ENCODE measurements at places on chromosomes 12 and 14. TPM values are rescaled to one million over a fixed set of nuclear protein-coding genes. Genes with fewer than 3 reads are reported as not detected.

DNA sequence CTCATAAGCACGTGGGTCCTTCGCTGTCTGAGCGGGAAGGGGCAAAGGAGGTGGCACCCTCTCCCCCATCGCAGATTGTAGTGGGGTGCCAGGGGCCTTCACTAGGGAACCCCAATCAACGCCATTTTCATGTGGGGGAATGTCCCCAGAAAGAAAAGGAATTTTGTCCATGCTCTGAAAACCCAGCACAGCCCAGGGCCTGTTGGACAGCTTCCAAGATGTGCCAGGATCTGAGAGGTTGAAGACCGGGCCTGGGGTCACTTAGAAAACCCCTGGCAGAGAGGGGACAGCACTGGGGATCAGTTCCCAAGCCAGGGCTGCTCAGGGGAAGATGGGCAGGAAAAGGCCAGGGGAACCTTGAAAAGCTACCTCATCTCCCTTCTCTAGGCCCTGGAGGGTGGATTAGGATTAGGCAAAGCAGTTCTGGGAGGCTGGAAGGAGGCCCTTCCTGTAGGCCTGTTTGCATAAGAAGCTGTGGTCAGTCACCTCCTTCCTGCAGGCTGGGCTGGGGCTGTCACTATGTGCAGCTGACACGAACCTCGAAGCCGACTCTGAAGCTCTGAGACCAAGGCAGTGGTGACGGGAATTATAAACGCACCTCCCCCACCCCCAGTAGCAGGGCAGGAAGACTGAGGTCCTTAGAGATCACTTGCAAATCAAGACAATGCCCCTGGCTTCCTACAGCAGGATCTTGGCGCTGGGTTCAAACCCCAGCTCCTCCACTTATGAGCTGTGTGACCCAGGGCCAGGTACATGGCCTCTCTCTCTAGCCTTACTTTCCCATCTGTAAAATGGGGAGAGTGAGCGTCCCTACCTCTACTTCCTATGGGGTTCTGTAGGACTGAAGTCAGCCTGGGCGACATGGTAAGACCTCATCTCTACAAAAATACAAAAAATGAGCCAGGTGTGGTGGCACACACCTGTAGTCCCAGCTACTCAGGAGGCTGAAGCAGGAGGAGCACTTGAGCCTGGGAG, 29.0 kb downstream of the TESC start:
- H3K27me3 ChIP-seq, result no peaks in the 10 kb centered on the region
- H3K27ac ChIP-seq, result no peak overlapping the region
- no peaks in the 10 kb centered on the region for H3K36me3 ChIP-seq

DNA sequence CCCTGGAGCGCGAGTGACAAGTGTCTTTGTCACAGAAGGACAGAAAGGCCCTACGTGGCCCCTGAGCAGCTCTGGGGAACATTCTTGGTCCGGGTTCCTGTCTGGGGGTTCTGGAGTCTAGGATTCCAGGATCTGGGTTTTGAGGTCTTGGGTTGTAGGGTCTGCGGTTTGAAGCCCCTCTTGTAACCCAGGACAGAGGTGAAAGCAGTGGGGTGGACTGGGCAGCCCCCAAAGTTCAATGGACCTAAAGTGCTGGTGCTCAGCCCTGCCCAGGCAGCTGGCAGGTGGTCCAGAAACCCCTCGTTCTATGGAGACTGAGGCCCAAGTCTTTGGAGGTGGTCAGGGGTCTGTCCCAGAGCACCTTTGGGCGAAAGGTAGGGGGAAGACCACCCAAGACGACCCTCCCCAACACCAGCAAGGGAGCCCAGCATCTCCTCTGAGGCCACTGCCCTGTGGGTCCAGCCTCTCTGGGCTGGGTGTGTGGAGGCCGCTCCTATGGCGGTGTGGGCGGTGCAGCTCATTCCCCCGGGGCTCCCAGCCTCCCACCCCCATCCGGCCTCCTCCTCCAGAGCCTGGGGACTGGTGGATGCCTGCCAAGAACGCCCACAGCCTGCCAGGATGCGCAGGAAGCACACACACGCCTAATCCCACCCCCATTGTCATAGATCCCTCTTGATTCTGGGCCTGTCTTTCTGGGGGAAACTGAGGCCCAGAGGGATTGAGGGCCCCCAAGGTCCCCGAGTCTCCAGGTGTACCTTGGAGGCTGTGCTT, 30.2 kb upstream of the ANKRD9 start:
- H3K4me1 ChIP-seq, result no peaks in the 10 kb centered on the region
- DNase-seq, result no peak
- no peaks in the 10 kb centered on the region for H3K27me3 ChIP-seq
- no peaks in the 10 kb centered on the region for H3K36me3 ChIP-seq
- H3K4me3 ChIP-seq, result no peak overlapping the region
- H3K27ac ChIP-seq, result no peak overlapping the region

DNA sequence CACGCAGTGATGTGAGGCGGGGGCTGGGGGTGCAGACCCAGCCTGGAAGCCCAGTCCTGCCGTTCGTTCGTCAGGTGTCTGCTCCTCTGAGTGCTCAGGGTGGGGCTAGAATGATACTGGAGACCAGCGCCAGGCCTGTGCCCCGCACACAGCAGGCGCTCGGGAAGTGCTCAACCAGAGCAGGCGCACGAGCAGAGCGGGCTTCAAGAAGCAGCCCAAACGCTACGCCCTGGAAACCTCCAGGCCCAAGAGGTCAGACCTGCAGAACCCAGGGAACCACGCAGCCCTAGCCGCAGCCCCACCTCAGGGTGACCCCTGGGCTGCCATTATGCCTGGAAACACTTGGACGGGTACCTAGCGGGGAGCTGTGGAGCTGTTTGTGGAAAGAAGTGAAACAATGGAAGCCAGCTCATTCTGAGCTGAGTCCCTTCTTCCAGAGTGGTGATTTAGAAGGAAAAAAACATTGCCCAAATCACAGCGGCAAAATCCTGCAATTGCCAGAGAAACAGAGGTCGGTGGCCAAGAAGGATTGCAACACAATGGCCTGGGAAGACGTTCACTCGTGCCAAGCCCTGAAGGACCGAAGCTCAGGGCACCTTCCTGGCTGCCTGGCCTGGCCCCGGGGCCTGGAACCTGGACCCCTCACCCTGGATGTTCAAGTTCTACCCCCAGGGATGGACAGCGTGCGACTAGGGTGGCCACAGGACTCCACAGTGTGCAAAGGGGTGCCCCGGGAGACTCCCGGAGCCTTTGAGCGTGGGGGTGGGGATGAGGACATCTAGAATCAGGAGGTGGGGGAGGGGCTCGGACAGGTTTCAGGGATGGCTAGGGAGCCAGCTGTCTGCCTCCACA, 40.4 kb upstream of the DIO3 start:
- H3K27me3 ChIP-seq, result no peaks in the 10 kb centered on the region
- no peak overlapping the region for H3K4me3 ChIP-seq
- H3K36me3 ChIP-seq, result peaks cover 4% of the 10 kb centered on the region
- no peak overlapping the region for H3K27ac ChIP-seq

DNA sequence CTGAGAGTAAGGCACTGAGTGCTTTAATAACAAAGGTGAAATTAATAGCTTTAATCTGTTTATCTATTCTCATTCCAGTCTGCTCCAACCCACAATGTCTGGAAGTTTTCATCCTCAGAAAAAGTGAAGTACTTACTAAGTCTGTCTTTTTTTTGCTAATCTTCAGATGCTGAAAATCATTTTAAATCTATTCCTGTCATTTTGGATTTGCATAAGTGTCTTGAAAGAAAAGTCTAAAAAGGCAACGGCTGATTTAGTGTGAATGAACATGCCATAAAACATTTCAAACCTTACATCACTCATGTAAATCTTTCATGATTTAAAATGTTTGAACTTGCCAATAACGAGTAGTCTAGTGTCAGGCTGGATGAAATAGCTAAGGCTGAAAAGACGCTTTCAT, 685.6 kb downstream of the RPS29 start:
- H3K27me3 ChIP-seq, result no peaks in the 10 kb centered on the region
- no peak for DNase-seq
- H3K4me1 ChIP-seq, result no peaks in the 10 kb centered on the region
- no peak overlapping the region for H3K27ac ChIP-seq
- no peaks in the 10 kb centered on the region for H3K36me3 ChIP-seq

The KLRG1 gene
- total RNA-seq, result 2.1 TPM

DNA sequence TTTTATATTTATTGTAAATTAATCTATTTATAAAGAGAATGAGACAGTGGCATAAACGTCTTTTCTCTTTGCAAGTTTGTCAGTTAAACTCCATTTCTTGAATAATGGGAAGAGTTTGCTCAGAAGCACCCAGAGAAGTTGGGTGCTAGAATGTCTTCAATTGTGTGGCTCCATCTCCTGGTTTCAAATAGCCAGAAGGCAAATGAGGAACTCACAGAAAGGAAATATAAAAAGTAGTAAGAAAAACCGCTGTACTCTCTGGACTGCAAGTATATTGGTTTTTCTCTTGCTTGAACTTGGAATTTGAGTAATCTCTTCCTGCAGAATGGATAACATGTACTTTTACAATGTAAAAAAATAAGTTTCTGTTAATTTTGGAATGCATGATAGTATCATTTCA, 217.5 kb downstream of the DPY19L2 start:
- H3K27me3 ChIP-seq, result no peaks in the 10 kb centered on the region
- H3K4me1 ChIP-seq, result no peaks in the 10 kb centered on the region
- H3K36me3 ChIP-seq, result no peaks in the 10 kb centered on the region
- no peak overlapping the region for H3K27ac ChIP-seq
- DNase-seq, result no peak
- no peak overlapping the region for H3K4me3 ChIP-seq

- H3K4me3 ChIP-seq, result peak within 1 kb of the TSS; percentile 79
- peaks cover 11% of the 10 kb centered on the region for H3K4me1 ChIP-seq
- no peak within 1 kb of the TSS for H3K27ac ChIP-seq
- peaks cover 7% of the 10 kb centered on the region for H3K27me3 ChIP-seq
- no peaks in the 10 kb centered on the region for H3K36me3 ChIP-seq
Measured at GRCh38 chr12:54300732-54301427, at the start of gene NFE2. NFE2 (minus strand) TSS chr12:54301015; CDS start chr12:54295248, 5,767 bp downstream.

DNA sequence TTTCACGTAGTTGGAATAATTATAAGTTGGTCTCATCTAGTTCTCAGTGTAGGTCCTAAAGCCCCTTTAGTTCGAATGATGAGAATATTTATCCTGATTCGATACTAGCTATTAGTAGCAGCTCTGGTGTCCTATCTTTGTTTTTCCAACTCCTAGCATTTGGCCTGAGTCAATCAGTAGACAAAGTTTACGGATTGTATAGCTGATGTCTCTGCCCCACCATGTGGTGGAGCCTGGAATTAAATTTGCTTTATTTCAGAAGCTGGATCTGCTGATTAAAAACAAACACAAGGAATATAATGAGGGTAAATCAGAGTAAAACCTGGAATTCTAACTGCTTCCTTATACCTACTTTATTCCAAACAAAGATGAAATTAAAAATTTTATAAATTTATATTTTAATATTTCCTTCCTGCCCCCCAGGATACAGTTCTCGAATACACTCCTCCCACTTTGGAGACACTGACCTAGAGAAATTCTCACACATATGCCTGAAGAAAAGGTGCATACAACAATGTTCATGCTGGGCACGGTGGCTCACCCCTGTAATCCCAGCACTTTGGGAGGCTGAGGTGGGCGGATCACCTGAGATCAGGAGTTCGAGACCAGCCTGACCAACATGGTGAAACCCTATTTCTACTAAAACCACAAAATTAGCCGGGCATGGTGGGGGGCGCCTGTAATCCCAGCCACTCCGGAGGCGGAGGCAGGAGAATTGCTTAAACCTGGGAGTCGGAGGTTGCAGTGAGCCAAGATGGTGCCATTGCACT, 7.6 kb upstream of the BRMS1L start:
- H3K27ac ChIP-seq, result no peak overlapping the region
- no peaks in the 10 kb centered on the region for H3K27me3 ChIP-seq
- H3K4me3 ChIP-seq, result no peak overlapping the region
- DNase-seq, result no peak
- no peaks in the 10 kb centered on the region for H3K36me3 ChIP-seq

The ARF3 gene
- 254 TPM for total RNA-seq

DNA sequence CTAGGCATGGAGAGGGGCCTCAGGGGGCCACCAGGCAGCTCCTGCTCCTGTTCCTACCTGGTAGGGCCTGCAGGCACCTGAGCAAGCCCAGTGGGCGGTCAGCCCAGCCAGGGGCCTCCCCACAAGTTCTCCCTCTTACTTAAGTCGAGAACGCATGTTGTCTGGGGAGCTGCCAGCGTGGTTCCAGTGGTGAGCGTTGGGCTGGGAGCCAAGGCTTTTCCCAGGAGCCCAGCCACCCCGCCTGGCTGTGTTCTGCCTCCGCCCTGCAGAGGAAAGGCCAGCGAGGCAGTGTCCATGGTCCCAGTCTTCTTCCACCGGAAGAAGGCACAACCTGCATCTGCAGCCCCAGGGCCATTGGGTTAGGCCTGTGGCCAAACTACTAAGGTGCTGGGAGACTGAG, 1.4 kb downstream of the C14orf180 start:
- H3K4me1 ChIP-seq, result no peaks in the 10 kb centered on the region
- H3K27ac ChIP-seq, result no peak overlapping the region
- H3K27me3 ChIP-seq, result no peaks in the 10 kb centered on the region

The KIAA0586 gene
- total RNA-seq, result 20.9 TPM

DNA sequence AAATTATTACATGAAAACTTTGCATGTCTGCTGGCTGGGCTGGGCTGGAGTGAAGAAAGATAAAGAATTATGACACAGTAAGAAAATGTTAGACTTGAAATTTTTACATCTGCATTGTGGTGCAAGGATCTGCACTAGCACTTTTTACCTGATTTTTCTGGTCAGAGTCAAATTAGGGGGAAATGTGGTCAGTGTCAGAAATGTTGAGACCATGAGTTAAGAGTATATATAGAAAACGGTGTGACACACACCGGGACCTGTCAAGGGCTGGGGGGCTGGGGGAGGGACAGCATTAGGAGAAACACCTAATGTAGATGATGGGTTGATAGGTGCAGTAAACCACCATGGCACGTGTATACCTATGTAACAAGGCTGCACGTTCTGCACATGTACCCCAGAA, 90.3 kb downstream of the IGF1 start:
- no peak overlapping the region for H3K27ac ChIP-seq
- DNase-seq, result no peak
- H3K4me3 ChIP-seq, result no peak overlapping the region
- H3K36me3 ChIP-seq, result no peaks in the 10 kb centered on the region

GRCh38 chr14:36518586-36519430, 1.2 kb downstream of the NKX2-1 start:
- no peaks in the 10 kb centered on the region for H3K36me3 ChIP-seq
- H3K4me1 ChIP-seq, result no peaks in the 10 kb centered on the region
- H3K27ac ChIP-seq, result no peak overlapping the region

The KRT2 gene
- total RNA-seq, result not detected

The ARHGAP9 gene
- 3.7 TPM for total RNA-seq

DNA sequence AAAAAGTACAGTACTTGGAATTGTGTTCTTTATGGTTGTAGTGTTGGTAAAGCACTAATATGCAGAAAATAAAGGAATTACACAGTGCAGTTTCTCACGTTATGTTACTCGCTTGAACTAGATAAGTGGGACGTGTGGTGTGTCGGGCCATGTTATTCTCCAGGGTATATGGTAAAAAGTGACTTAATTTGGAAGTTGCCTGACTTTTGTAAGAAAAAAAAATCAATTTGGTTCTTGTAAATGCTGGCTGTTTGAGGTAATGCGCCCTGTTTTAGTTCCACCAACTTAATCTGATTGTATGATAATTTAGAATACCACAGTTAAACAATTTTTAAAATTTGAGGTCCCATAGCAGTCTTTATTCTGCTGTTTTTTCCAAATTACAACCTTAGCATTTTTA, 4.1 kb downstream of the ARF6 start:
- no peaks in the 10 kb centered on the region for H3K27me3 ChIP-seq
- no peak overlapping the region for H3K4me3 ChIP-seq
- H3K36me3 ChIP-seq, result peaks cover 21% of the 10 kb centered on the region
- H3K4me1 ChIP-seq, result no peaks in the 10 kb centered on the region
- no peak overlapping the region for H3K27ac ChIP-seq
- no peak for DNase-seq

- DNase-seq, result peak; percentile 95
- H3K27me3 ChIP-seq, result no peaks in the 10 kb centered on the region
- H3K4me3 ChIP-seq, result peak within 1 kb of the TSS; percentile 94
- H3K36me3 ChIP-seq, result peaks cover 7% of the 10 kb centered on the region
- H3K27ac ChIP-seq, result no peak within 1 kb of the TSS
Measured at GRCh38 chr12:112418608-112419296, at the start of gene PTPN11. PTPN11 (plus strand) TSS chr12:112418947; CDS start chr12:112419112, 165 bp downstream.
